Cortex of kidney (tissue), 1 donor: ENCODE measurements at places on chromosomes 12 and 14.

GRCh38 chr12:63857771-63858670 lies 13.5 kb downstream of the SRGAP1 start:
- DNase-seq: no peak

DNA sequence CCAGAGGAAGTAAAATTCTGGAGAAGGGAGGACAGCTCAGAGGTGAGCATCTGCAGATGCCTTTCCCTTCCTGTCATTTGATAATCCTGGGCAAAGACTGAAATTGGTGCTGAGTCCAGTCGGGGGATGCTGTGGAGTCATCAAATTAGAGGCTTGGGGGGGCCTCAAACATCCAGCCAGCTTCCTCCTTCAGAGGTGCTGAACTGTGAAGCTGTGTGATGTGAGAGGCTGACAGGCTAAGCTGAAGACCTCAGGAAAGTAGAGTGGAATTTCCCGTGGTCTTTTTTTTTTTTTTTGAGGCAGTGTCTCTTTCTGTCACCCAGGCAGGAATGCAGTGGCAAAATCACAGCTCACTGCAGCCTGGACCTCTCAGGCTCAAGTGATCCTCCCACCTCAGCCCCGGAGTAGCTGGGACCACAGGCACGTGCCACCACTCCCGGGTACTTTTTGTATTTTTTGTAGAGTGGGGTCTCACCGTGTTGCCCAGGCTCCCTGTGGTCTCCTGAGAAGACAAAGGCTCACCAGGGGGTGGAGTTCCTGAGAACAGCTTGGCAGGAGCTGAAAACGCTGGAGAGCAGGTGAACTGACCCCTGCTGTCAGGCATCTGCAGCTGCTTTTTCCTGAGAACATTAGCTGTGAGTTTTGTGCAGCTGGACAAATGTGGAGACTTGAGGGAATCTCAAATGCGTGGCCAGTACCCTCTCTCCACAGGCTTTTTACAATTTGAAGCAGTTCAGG lies 6.1 kb upstream of the TCL1B start:
- no peak for DNase-seq

- DNase-seq: no peak
Observed at GRCh38 chr12:97612075-97612474, 149.5 kb downstream of the RMST start.

GRCh38 chr12:12837813-12838153 lies 24.6 kb downstream of the DDX47 start:
- no peak for DNase-seq

GRCh38 chr14:65783576-65783975 lies 371.0 kb downstream of the FUT8 start:
- no peak for DNase-seq

GRCh38 chr14:88470542-88471440 lies 84.0 kb downstream of the PTPN21 start:
- no peak for DNase-seq
